ENCODE measurements at places on chromosomes 16 and 17.

GRCh38 chr17:70050931-70051330 lies 24.1 kb upstream of the KCNJ16 start:
- no peak for DNase-seq

DNA sequence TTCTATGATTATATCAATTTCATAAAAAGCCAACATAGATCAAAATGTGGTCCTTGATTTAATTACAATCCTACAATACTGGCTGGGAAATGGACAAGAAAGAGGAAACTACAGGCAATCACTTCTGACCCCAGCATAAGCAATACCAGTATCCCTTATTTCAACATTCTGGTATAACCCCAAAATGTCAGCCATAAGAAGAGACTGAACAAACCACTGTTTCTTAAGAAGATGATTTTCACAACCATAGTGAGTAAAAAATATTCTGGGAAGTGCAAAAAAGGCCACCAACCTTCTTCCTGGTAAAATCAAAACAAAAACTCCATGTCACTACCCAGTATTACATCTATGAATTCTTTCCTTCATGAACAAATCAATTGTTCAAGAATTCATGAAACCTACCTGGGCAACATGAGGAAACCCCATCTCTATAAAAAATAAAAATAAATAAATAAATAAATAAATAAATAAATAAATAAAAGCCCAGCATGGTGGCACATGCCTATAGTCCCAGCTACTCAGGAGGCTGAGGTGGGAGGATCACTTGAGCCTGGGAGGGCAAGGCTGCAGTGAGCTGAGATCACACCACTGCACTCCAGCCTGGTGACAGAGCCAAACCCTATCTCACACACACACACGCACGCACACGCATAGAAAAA lies 7.5 kb downstream of the N4BP1 start:
- DNase-seq: no peak

- DNase-seq: no peak
Measured at GRCh38 chr17:65987988-65988387, 203.9 kb downstream of the CEP112 start.

DNA sequence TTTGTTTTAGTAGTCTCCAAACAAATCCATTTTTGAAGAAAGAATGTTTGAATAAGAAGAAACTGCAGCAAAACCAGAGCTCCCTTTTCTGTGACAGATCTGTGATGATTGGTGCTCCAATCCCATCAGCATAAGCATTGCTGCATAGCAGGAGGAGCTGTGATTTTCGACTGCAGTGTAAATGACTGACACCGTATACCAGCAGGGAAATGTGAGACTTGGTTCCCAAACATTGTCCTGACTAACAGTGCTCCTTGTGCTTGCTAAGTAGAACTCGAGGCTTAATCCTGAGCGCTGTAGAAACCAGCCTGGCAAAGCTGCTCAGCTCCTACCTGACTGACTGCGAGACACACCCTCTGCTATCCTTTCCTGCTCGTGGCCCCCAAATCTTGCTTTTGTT lies 57.2 kb downstream of the NUP93 start:
- no peak for DNase-seq

GRCh38 chr17:75749545-75750389 lies 15.2 kb downstream of the GALK1 start:
- DNase-seq: peak; percentile 79

- DNase-seq: no peak
Measured at GRCh38 chr17:62614142-62614541, 13.3 kb upstream of the MRC2 start.

DNA sequence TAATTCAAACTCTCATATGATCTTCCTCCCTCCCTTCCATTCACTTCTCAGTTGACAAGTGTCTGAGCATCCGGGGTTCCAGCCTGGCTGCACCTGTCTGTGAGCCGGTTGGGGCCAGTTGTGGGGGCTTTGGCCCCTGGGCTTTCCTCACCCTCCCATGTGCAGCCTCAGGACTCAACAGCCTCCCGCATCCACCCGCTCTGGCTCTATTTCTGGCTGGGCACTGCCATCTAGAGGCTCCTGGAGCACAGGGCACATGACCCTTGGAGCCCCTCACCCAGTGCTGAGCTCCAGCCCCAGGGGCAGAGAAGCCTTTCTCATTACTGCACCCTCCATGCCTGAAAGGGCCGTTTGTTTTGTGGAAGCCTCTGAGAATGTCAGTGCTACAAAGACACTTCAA lies 43.3 kb downstream of the HAPSTR1 start:
- DNase-seq: peak; percentile 41

DNA sequence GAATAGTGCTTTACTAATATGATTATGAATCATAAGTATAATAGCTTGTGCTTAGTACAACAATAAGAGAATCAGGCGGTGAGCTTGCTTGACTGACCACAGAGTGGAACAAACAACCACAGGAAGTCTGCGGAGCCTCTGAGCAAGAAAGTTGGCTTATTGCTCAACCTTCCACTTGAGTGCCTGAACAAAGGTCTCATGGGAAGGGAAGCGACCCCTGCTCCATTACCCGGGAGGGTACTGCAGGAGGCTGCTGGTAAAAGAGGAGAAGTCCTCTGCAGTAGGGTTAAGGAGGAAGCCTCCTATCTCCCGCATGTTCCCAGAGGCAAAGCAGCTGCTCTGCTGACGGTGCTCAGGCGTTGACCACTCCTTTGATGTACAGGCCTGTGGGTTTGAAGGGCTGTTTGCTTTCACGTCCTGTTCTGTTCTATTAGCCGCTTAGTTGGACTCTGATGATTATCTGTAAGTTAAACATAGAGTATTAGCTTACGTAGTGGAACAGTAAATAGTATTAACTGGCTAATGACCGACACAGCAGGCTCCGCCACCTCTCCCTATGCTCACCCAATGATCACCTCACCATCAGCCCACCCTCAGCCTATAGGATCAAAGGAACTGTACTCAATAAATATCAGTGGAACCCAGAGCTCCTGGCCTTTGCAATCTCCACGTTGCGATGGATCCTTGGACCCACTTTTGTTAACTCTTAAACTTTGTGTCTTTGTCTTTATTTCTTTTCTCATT lies 17.5 kb downstream of the ALOX15B start:
- DNase-seq: no peak

- no peak for DNase-seq
Measured at GRCh38 chr16:88456356-88457292, 3.5 kb downstream of the ZFPM1 start.

DNA sequence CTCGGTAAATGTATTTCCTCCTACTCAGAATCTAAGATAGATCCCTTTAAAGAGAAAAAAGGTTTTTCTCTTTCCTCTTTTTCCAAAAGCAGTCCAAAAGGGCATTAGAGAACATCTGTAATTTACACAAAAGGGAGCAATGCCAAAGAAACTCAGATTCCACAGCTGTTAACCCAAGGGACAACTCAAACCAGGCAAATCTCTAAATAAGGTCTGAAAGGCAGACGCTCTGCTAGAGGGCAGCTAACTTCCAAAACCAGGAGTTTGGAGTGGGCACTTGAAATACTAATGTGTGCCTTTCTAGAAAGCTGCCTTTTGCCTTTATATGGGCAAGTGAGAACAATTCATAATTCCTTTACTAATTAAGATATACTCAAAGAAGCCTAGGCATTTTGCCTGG lies 435.7 kb downstream of the ZFHX3 start:
- DNase-seq: no peak

- DNase-seq: no peak
Measured at GRCh38 chr17:80682372-80682771, 137.7 kb downstream of the RPTOR start.

DNA sequence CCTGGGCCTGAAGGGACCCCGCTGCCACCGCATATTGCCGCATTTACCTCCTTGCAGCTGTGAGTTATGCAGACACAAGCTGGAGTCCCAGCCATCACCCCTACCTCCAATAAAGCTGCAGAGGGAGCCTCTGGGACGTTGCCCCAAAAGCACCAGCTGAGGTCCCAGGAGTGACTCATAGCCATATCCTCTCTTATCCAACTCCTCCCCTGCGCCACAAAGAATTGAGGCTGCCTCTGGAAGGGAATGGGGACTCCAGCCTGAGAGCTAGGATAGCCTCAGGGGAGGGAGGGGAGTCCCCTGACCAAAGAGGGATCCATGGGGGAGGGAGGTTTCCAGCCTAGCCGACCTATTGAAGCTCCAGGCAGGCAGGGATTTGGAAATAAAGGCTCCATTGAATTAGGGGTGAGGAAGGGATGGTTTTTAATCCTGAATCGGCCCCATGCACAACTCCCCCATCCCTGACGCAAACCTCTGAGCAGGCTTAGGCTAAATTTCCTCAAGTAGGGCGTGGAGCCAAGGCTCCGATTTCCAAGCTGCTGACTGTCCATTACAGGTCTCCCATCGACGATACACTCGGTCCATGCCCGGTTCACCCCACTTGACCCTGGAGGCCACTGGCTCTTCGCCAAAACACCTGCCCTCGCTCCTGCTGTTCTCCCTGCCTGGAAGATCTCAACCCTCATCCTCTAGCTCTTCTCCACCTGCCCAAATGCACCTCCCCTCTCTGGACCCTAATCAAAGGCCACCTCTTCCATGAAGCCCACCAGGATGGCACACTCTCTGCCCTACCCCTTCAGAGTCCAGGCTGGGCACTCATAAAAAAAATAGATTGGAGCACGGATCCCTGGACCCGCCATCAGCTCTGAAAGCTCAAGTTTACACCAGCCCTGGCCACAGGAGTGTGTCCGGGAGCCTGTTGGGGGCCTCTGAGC lies 27.5 kb downstream of the PIMREG start:
- DNase-seq: peak; percentile 59

GRCh38 chr17:9977180-9977575 lies 72.1 kb upstream of the RCVRN start:
- DNase-seq: no peak

DNA sequence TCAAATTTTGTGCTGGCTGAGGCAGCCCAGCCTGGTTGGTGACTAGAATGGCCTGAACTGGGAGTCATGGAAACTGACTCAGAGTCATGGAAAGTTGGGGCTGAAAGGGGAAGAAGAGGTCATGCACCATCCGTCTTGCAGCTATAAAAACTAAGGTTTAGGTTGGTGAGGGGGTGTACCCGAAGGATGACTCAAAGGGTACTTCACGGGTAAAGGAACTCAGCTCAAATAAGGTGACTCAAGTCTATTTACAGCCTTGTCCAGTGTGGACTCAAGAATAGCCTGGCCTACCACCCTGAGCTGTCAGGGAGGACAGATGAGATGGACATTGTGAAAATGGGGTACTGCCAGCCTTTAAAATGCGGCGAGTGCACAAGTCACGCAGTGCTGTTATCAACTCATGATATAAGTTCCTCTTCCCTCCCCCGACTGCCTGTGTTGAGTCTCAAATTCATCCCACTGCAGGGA lies 18.6 kb downstream of the CD300LB start:
- no peak for DNase-seq

- no peak for DNase-seq
Measured at GRCh38 chr17:27315322-27315721, 21.4 kb downstream of the WSB1 start.

DNA sequence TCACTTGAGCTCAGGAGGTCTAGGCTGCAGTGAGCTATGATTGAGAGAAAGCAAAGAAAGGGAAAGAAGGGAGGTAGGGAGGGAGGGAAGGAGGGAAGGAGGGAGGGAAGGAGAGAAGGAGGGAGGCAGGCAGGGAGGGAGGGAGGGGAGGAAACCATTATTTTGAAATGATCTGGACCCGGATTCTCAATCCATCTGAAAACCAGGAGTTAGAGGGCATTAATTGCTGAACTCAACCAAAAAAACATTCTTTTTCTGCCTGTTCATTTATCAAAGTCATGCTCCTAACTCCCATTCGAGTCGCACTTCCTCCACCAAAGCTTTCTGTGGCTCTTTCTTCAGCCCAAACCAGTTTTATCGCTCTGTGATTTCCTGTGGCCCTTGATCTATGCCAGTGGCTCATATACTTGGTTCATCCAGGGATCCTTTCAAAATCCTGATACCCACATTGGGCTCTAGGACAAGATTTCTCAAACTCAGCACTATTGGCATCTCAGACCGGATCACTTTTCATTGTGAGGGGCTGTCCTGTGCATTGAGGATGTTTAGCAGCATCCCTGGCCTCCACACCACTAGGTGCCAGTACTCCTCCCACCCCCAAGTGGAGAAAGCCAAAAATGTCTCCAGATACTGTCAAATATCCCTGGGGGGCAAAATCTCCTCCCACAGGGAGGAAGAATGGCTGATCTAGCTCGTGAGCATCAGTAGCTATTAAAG lies 38.2 kb downstream of the CMTM4 start:
- no peak for DNase-seq

DNA sequence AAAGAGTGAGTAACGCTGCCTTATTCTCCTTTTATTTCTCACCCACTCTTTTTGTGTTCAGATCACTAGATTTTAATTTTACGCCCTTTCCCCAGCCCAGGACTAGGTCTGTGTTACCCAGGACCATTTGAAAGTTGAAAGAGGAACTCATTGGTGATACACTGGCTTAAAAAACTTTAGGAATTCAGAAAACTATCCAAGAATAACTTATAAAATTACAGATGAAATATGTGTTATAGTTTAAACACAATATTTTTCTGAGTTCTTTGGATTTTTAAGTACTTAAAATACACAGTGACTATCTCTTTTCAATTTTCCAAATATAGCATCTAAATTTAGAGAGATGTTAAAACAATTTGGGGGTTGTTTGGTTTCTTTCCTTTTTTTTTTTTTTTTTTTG lies 385.2 kb downstream of the CDH13 start:
- no peak for DNase-seq

DNA sequence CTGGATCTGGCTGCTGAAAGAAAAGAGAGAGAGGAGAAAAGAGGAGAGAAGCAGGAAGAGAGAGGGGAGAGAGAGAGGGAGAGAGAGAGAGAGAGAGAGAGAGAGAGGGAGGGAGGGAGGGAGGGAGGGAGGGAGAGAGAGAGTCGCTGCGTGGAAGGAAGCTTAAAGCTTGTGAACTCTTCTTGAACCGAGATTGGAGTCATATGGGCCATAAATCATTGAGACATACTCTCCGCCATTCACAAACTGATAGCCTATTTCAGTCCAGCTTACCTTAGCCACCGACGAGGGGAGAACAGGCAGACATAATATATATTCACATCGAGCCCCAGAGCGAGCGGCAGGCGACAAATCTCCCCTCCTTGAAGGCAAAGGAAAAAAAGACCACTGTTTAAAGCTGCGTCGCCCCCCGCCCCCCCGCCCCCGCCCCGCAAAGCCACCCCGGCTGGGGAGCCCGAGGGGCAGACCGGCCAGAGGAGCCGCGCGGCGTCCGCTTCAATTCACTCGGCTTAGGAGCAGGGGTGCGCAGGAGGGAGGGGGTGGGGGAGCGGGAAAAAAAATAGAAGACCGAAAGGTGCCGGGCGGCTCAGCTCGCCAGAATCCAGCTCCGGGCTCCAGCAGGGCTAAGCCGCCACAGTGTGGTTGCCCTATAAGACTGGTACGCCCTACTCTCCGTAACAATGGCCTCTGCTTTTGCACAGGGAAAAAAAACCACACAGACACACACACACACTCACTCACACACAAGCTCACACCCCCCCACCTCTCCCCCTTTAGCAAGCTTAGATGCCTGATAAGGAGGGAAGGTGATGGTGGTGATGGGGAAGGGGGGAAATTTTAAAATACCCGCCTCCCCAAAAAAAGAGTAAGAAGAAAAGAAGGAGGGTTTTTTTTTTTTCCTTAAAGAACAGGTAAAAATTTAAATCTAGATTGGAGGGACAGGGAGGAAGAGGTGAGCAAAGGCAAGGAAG lies 10.6 kb upstream of the HOXB2 start:
- DNase-seq: no peak

GRCh38 chr17:81408049-81408448 lies 12.8 kb downstream of the BAHCC1 start:
- no peak for DNase-seq

All from neuronal stem cell (in vitro differentiated cells).